Stimulated activated CD4-positive, alpha-beta T cell treated with anti-CD3 and anti-CD28 coated beads, Interleukin-4, amount 100 ng/mL, for 1 hour (primary cell): ENCODE measurements at places on chromosomes 16 and 17.

- DNase-seq = no peak
These were observed 438.0 kb upstream of the ZFHX3 start for GRCh38 chr16:73485880-73486279.

DNA sequence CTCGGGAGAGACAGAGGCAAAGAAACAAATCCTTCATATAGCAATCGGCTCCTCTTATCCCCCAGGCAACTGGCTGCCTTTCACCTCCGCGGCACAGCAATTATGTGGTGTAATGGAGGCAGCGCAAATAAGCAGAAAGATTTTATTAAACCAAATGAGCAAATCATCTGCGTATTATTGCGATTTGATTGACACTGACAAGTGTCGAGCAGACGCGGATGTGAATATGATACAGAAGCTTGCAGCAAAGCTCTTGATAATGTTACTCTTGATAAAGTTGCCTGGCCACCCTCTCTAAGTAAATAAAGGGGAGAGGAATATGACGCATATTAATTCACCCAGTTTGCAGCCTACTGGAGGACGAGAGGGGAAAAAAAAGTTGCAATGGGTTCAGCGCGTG, 26.5 kb upstream of the AKTIP start:
- no peak for DNase-seq

GRCh38 chr17:40015998-40016985, 1.1 kb downstream of the CSF3 start:
- no peak for DNase-seq

- DNase-seq = no peak
These were observed 14.3 kb upstream of the PRKAR1A start for GRCh38 chr17:68497885-68498319.

- no peak for DNase-seq
These were observed 38.0 kb upstream of the MNT start for GRCh38 chr17:2438823-2439222.

GRCh38 chr16:72085002-72085401, 8.4 kb downstream of the TXNL4B start:
- DNase-seq = no peak

GRCh38 chr17:11144358-11145233, 96.4 kb upstream of the SHISA6 start:
- DNase-seq = no peak

GRCh38 chr17:38720941-38721340, 9.2 kb upstream of the CISD3 start:
- no peak for DNase-seq

DNA sequence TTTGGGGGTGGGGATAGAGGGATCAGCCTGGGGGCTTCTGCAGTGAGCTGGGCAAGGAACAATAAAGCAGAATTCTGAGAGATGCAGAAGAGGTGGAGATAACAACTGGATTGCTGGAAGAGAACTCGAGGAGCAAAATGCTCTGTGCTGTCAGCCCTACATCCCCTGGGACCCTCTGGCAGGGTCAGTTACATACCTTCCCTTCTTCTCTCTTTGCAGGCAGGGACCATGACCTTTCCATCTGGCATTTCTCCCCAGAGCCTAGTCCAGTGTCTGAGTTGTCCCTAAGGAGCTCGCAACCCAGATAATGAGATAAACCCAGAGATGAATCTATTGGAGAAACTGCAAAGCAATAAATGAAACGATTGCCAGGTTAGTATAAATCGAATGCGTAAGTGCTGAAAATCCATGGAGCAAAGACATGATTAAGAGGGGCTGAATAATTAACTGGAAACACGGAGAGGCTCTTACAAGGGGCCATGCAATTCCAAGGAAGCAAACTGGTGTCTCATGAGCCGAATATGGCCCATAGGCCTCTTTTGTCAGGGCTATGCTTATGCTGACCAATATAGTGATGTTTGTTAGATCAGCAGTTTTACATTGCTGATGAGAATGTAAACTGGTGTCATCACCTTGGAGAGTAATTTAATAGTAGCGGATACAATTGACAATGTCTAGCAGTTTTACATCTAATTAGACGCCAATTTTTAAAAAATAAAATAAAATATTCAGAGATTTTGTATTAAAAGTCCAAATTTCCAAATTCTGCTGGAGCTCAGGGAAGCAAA, 129.4 kb upstream of the IRX5 start:
- DNase-seq = no peak

DNA sequence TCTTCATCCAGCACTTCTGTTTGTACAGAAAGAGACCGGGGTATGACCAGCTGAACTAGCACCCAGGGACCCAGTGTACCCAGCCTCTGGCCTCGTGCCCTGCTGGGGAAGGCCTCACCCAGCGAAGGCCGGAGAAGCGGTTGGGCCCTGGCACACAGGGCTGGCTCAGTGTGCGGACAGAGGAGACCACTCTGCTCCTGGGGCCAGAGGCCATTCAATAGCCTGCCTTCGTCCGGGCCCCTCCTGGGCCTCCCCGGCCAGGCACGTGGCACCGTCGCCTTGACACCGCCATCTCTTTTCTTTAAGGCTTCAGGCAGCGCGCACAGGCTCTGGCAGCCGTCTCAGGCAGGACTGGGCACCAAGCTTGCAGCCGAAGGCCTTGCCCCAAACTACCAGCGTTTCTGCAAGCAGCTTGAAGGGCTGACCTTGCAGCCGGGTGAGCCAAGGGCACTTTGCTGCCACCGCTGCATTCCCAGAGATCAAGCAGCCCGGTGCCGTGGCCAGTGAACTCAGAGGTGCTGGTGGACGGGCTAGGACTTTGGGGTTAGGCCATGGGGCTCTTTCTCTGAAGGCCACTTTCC, 8.0 kb downstream of the TAX1BP3 start:
- DNase-seq = no peak

GRCh38 chr16:71526111-71526631, at the start of gene CHST4:
Gene CHST4 (plus strand): TSS chr16:71526426. CDS start chr16:71536678, 10,252 bp downstream.
- no peak for DNase-seq
